Sigmoid colon (tissue), 7 donors: ENCODE measurements at places on chromosomes 12 and 14. TPM values are rescaled to one million over a fixed set of nuclear protein-coding genes. Genes with fewer than 3 reads are reported as not detected.

Gene STON2
- total RNA-seq = 12.2 TPM

Gene HHIPL1
- total RNA-seq = 4.3 TPM

GRCh38 chr12:124321040-124321481, 26.2 kb downstream of the RFLNA start:
- no peak for DNase-seq

DNA sequence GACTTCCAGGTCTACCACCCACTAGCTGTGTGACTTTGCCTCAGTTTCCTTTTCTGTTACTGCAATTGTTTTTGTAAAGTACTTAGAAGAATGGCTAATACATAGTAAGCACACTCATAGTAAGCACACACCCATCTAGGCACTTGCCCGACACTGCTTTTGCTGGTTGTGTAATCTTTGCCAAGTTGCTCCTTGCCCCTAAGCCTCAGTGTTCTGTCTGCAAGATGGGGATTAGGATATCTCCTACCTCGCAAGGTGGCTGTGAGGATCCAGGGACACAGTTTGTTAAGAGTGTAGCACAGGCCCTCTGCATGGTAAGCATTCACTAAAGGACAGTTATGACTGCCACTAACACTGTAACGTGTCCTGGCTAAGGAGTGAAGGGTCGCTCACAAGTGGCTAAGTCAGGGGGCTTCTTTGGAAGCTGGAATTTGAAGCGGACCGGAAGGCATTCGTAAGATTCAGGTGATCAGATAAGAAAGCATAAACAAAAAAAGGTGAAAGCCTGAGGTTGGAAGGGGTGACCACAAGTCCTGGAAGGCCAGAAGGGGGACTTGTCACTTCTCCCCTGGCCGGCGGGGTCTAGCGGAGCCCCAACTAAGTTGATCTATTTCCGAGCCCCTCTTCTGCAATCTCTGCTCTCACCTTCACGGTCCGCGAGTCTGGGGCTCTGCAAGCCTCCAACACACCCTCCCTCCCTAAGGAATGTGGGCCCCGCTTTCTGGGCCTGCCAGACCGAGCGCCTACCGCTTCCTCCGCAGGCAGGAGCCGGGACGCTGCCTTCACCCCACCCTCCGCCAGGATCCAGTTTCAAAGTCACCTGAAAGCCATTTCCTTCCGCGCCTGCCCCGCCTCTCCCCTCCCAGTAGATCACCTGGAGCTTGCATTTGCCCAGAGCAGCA, 1.5 kb upstream of the PLEKHG3 start:
- peak; percentile 64 for DNase-seq

GRCh38 chr12:9134981-9135628, 19.4 kb upstream of the A2M start:
- no peak for DNase-seq

GRCh38 chr12:51971679-51972421, 20.4 kb downstream of the ACVR1B start:
- no peak for DNase-seq

- no peak for DNase-seq
Observed at GRCh38 chr12:67592228-67593011, 56.1 kb upstream of the DYRK2 start.
